Stimulated activated CD4-positive, alpha-beta T cell treated with anti-CD3 and anti-CD28 coated beads, Interleukin-1b, Interleukin-23, amount 100 ng/mL, for 48 hours (primary cell): ENCODE measurements at places on chromosomes 3 and 15.
A peak's percentile ranks its signal among the peaks of the same experiment; 100 is the strongest.

- DNase-seq, result no peak
Observed at GRCh38 chr3:178486903-178487302, 49.3 kb upstream of the KCNMB2 start.

GRCh38 chr15:100720406-100720967, 118.1 kb downstream of the ASB7 start:
- no peak for DNase-seq

DNA sequence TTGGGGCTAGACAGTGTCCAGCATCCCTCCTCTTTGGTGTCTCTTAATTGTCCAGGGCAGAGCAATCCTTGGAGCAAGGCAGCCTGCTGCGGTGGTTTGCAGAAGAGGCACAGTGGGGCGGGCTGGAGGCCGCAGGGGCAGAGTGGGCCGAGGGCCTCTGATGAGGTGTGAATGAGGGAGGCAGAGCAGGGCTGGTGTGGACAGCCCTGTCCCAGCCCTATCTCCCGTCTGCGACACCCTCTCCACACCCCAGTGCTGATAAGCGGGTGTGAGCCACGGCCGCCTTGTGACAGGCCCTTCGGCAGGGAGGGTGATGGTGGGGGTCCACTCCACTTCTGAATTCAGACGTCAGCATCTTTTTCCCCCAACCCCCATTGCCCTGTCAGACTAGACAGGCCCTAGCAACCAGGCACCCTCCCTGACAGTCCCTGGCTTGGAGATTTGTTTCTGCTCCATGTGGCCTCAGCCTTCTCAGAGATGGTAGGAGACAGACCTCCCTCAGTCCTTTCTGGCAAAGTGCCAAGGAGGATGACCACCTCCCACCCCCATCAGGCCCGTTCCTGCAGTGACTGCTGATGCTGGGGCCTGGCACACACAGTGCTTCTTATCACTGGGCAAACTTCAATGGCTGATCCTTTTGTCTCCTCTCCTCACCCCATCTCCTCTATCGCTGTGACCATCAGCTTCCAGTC, 37.3 kb downstream of the EXOG start:
- no peak for DNase-seq

- no peak for DNase-seq
Observed at GRCh38 chr15:90115783-90116182, 13.5 kb upstream of the IDH2 start.

GRCh38 chr15:80154336-80154735, 1.5 kb downstream of the FAH start:
- DNase-seq, result no peak

DNA sequence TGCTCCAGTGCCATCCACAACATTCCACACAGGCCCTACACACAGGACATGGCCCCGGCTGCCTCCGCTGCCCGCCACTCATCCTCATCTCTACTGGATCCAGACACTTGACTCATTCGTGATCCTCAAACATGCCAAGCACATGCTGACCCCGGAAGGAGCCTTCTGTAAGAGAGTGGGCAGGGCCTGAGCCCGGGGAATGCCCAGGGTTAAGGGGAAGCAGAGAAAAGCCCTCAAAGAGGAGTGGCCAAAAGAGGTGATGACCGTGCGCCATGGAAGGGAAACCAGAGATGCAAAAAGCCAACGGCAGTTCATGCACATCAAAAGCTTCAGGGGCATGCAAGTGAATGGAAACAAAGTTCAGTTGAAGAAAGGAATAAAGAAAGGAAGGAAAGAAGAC, 46.1 kb downstream of the RFTN1 start:
- DNase-seq, result peak; percentile 59

DNA sequence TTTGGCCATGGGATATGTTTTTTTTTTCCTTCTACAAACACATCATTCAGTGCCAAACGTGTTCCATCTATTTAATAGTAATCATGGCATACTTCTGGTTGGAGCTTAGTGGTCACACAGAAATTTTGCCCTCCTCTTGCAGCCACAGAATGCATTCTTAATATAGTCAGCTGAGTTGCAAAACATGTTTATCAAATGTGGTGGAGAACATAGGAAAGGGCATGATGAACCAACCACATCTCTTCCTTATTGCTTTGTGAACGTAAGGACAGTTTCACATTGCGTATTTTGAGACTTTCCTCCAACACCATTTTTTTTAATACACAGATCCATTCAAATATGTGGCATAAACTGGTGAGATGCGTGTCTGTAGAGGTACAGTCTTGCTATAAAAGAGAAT, 106.8 kb downstream of the BBX start:
- no peak for DNase-seq

DNA sequence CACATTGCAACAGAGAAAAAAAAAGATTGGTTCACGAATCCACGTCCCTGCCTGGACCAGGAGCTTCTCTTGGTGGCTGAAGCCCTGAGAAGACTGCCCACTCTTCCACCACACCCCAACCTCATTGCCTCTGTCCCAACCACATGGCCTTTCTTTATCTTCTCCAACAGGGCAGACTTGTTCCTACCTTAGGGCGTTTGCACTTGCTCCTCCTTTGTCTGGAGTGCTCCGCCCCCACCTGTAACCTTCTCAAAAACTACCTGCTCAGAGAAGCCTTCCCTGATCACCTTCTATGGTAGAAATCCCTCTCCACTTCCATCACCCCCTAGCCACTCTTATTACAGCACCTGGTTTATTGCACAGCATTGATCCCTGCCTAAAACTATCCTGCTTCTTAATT, 64.7 kb downstream of the ITGA11 start:
- no peak for DNase-seq

DNA sequence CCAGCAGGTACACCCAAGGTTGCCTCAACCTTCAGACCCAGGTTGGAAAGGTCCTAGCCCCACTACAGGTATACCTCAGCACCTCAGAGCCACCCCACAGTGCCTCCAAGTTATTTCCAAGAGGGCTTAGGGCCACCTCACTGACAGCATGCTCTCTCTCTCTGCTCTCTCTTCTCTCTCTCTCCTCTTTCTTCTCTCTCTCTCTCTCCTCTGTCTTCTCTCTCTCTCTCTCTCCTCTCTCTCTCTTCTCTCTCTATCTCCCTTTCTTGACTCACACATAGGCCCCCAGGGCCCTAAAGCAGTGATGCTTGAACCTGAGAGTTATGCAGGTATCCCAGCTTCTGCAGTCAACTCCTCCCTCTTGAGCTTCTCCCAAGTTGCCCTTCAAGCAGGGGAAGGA, 4.2 kb downstream of the CAV3 start:
- no peak for DNase-seq

GRCh38 chr3:31848911-31849310, 132.2 kb downstream of the OSBPL10 start:
- DNase-seq, result no peak

DNA sequence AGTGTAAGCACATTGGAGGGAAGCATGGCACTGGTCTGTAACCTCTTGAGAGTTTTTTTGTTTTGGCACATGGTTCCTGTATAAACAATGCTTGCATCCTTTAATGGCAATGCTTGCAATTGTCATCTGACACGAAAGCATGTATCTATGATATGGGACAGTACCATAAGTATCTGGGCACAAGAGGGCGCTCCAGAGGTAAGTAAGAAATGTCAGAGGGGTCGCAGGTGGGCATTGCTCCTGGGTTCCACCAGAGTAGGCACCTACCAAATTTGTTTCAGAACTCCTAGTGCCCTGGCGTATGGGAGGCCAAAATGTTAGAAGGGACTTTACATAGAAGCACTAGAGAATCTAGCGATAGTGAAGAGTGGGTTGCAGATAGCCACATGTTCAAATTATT, 58.7 kb upstream of the BCHE start:
- DNase-seq, result no peak

DNA sequence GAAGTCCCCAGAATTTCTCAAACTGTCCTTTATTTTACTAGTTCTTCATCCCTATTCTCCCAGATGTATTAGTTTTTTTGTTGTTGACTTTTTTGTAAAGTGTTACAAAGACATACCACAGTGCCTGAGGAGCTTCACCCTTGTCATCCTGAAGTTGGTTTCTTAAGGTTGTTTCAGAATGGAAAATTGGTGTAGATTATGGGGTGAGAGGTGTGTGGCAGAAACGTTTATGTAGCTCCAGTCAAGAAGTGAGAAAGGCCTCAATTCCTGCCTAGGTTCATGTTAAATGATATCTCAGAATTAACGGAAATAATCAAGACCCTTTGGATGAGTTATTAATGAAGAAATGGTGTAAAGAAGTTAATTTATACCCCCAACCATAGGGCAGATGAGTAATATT, 6.8 kb downstream of the EDEM1 start:
- no peak for DNase-seq

GRCh38 chr3:47404955-47405790, 24.4 kb downstream of the PTPN23 start:
- no peak for DNase-seq

GRCh38 chr15:50594311-50594710, 47.8 kb upstream of the USP50 start:
- DNase-seq, result no peak
